ENCODE measurements at places on chromosomes 11 and 22. TPM values are rescaled to one million over a fixed set of nuclear protein-coding genes. Genes with fewer than 3 reads are reported as not detected.

MAPK11 gene
- 6.8 TPM for polyA plus RNA-seq

POU2AF1 gene
- polyA plus RNA-seq, result 1.2 TPM

BDNF gene
- polyA plus RNA-seq, result 1.4 TPM

POU2F3 gene
- polyA plus RNA-seq, result 0.41 TPM

MMP8 gene
- polyA plus RNA-seq, result 0.07 TPM

TENM4 gene
- 19.1 TPM for polyA plus RNA-seq

CRYBA4 gene
- not detected for polyA plus RNA-seq

RIMBP3B gene
- polyA plus RNA-seq, result 0.18 TPM

KCTD14 gene
- 16.9 TPM for polyA plus RNA-seq

GSTT2B gene
- 6.7 TPM for polyA plus RNA-seq

IL18 gene
- 15.4 TPM for polyA plus RNA-seq

CHADL gene
- polyA plus RNA-seq, result 4.9 TPM

DAGLA gene
- 5.5 TPM for polyA plus RNA-seq

IRAG1 gene
- polyA plus RNA-seq, result 12.1 TPM

F2 gene
- 0.39 TPM for polyA plus RNA-seq

RIN1 gene
- 2.7 TPM for polyA plus RNA-seq

OR8A1 gene
- polyA plus RNA-seq, result 0.03 TPM

CLDN5 gene
- 51.8 TPM for polyA plus RNA-seq

CST6 gene
- not detected for polyA plus RNA-seq

C11orf21 gene
- polyA plus RNA-seq, result 0.62 TPM

CSF2RB gene
- 2.8 TPM for polyA plus RNA-seq

INSC gene
- 0.93 TPM for polyA plus RNA-seq

All from left renal cortex interstitium (tissue), 4 donors.